ENCODE measurements at places on chromosomes 6 and 20. TPM values are rescaled to one million over a fixed set of nuclear protein-coding genes. Genes with fewer than 3 reads are reported as not detected.

The ELOVL5 gene
- 29.7 TPM for total RNA-seq

DNA sequence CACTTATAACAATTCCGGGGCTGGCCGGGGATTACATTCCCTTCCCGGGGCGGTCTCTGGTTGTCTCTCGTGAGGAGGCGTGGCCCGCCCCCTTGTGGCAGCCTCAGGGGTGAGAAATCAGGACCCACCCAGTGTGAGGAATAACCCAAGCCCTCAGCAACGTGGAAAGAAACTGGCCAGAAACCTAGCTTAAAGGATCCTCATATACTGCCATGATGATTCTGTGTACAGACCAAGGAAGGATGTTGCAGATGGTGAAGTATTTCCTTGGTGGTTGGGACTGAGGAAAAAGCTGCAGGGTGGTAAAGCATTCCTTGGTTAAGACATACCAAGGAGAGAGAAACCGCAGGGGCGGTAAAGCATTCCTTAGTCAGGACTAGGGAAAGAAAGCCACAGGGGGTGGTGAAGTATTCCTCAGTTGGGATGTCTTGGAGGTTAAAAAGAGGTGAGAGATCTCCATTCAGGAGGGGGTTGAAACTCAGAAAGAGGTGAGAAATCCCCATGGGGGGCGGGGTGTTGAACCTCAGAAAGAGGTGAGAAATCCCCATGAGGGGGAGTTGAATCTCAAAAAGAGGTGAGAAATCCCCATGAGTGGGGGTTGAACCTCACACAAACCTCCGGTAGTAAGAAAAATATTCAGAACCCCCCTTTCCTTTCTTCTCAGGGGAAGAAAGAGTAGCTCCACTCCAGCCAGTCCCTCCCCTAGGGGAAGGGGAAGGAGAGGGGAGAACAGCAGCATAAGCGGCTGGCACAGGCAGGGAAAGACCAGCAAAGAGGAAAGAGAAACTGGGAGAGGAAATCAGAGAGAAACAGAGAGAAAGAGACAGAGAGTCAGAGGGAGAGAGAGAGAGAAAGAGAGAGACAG, 238.1 kb downstream of the RNGTT start:
- peak; percentile 61 for DNase-seq

The ENPP4 gene
- total RNA-seq, result 7.3 TPM

The TRIM15 gene
- not detected for total RNA-seq

The ANKEF1 gene
- not detected for total RNA-seq

- peak; percentile 88 for DNase-seq
Observed at GRCh38 chr20:41005361-41005729, 23.3 kb upstream of the TOP1 start.

GRCh38 chr6:129849456-129849855, 11.7 kb downstream of the TMEM244 start:
- DNase-seq, result peak; percentile 18

The STMND1 gene
- not detected for total RNA-seq

- no peak for DNase-seq
Observed at GRCh38 chr20:4043796-4044195, 28.4 kb upstream of the RNF24 start.

The EYA4 gene
- 18.5 TPM for total RNA-seq

- no peak for DNase-seq
Observed at GRCh38 chr6:68695838-68696237, 60.8 kb downstream of the ADGRB3 start.

GRCh38 chr6:73823046-73823735, 127.2 kb downstream of the CD109 start:
- no peak for DNase-seq

The GPR6 gene
- not detected for total RNA-seq

- no peak for DNase-seq
Observed at GRCh38 chr20:10577648-10578047, 96.2 kb downstream of the JAG1 start.

- no peak for DNase-seq
Observed at GRCh38 chr6:44576132-44576631, 188.7 kb downstream of the CDC5L start.

DNA sequence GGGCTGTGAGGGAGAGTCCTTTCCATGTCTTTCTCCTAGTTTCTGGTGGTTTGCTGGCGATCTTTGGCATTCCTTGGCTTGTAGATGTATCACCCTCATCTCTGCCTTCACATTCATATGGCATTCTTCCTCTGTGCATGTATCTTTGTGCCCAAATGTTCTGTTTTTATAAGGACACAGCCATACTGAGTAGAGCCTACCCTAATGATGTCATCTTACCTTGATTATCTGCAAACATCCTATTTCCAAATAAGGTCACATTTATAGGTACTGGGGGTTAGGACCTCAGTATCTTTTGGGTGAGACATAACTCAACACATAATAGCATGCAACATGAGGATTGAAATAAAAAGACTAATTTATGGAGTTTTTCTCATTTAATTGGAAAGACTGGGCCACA, 5.5 kb downstream of the SH3BGRL2 start:
- no peak for DNase-seq

The TNNC2 gene
- 678 TPM for total RNA-seq

GRCh38 chr6:170131351-170131750, 159.5 kb downstream of the DLL1 start:
- DNase-seq, result no peak

DNA sequence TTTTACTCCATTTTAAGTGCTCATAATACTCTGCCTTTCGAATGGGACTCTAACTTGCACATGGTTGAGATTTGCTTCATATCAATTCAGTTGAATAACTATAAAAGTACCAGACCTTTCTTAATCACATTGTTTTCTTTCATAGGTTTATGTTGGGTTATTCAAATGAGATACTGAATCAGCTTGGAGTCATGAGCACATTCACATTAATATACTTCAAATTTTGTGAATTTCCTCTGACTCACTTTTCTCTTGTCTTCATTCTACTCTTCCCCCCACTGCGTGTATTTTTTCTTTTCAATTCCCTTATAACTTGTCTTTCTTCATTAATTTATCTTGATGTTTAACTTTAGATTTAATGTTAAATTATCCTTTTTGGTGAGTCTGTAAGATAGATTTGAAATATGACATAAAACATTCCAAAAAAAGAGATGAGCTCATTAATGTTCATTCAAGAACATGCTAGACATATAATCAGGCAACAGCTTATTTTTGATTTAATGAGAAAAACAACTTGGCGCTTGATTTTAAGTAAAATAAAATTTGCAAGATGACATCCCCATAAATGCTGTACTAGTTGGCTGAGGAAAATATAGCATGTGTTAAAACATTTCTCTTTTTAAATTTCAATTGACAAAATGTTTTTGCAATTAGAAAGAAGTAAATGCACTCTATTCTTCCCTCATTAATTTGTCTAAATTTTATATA, 736.0 kb downstream of the CD109 start:
- no peak for DNase-seq

DNA sequence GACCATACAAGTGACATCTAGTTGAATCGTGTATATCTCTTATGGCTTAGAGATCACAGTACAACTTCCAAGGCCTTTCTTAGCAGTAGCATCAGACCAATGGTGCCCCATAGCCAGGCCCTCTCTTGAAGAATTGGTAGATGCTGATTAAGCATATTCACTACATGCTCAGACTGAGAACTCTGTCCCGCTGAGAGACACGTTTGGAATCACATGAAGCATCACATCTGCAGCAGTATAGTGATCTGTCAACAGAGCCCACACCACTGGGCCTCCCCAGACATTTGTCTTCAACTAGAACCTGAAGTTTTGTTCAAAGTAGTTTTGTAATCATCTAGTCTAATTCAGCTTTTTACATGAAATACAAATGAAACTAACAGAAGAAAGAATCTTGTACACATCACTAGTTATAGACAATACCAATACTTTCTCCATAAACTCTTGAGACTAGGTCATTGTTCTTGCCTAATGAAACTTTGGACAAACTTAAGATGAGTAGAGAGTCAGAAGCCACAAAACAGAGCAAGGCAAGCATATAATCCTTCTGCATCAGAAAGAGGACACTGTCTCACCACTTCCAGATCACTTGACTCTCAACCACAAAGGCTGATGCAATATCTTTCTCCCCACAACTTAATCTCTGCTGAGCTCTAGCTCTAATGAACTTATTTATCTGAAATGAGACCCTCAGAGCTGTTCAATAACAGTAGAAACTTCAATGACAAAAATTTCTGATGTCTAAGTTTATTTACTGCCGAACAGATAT, 182.7 kb downstream of the TBX18 start:
- DNase-seq, result peak; percentile 88

- DNase-seq, result no peak
Observed at GRCh38 chr20:19758133-19758500, at the start of gene RIN2. Gene RIN2 (plus strand): TSS chr20:19758258. CDS start chr20:19889602, 131,344 bp downstream.

GRCh38 chr6:144302701-144303372, 17.7 kb downstream of the UTRN start:
- DNase-seq, result no peak

- DNase-seq, result no peak
Observed at GRCh38 chr20:47338131-47338628, 18.3 kb downstream of the ZMYND8 start.

DNA sequence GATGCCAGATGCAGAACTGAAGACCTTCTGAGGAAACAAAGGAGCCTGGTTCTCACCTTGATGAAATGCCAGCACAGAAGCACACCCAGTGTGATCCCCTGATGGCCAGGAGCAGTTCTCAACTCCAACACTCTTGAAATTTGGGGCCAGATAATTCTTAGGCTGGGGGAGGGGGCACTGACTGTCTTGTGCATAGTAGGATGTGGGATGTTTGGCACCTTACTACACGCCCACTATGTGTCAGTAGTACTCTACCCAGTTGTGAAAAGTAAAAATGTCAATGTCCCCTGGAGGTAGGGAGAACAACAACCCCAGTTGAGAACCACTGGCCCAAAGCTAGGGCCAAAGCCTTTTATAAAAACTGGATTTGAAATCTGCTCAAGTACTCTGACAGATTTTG, 398.3 kb upstream of the ARID1B start:
- DNase-seq, result no peak

The TMEM74B gene
- total RNA-seq, result not detected

The HCK gene
- not detected for total RNA-seq

- no peak for DNase-seq
Observed at GRCh38 chr6:10580570-10580969, 59.4 kb downstream of the GCNT2 start.

The TBXT gene
- total RNA-seq, result not detected

The RSPO3 gene
- total RNA-seq, result 0.62 TPM

DNA sequence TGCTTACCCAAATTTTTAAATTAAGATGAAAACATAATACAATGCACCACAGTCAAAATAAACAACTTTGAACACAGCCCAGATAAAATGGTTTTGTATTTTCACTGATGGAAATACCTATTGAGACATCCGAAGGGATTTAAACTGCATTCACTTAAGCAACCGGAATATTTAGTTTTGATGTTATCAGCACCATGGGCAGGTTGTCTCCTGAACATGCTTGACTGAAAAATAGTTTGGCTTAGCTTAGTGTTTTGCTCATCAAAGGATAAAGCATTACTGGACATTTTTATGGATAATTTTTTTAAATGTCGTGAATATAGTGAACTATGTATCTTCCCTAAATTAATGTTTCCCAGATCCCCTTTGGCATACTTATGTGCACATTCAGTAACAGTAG, 177.5 kb downstream of the GJA1 start:
- no peak for DNase-seq

DNA sequence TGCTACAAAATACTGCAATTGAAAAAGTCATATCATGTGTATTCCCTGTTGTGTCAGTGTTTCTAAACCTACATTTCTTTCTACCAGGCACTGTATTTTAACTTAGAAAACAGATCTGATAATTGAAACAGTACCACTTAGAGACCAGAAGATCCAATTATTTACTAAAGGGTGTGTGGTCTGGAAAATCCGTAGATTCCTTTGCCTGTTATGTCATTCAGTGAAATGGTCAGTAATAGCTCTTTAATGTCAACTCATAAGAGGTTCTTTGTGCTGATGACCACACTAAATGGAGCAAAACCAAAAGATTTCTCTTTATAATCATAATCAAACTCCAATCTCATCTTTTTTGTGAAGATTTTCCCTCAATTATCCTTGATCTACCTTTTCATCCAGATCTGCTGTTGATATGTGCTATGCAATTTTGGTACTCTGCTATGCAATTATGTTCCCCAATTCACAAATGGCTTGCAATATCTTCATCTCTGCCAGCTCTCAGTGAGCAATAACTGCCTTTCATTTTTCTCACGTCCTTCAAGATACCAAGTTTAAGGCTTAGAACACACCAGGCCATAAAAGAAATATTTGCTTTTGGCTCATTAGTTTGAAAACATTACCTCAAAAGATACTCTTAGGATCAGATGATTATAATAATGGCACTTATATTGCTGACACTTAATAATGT, 165.5 kb downstream of the MOXD1 start:
- DNase-seq, result no peak

The MACROD2 gene
- 5.3 TPM for total RNA-seq

GRCh38 chr20:62476056-62476838, 452 bp upstream of the GATA5 start:
- no peak for DNase-seq

The DZANK1 gene
- 0.32 TPM for total RNA-seq

The TRIM40 gene
- total RNA-seq, result not detected

- DNase-seq, result no peak
Observed at GRCh38 chr6:72246926-72247325, 360.6 kb downstream of the RIMS1 start.

The KCNK16 gene
- total RNA-seq, result not detected

The KHDC1L gene
- total RNA-seq, result not detected

DNA sequence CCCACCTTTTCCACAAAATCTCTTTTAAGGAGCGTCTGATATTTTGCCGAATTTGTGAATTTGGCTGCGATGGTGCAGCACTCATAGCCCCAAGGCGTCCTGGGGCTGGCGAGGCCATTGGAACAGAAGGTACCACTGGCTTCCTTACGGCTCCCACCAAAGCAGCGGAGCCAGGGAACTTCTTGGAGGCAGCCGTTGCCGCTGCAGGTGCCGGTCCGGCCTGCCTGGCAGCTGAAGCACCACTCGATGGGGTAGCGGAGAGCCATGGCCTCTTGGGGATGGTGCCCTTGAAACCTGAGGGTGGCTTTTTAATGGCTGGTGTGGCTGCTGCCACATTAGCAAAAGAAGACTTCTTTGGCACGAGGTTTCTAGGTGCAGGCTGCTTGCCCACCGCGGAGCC, 29.8 kb downstream of the DIDO1 start:
- no peak for DNase-seq

DNA sequence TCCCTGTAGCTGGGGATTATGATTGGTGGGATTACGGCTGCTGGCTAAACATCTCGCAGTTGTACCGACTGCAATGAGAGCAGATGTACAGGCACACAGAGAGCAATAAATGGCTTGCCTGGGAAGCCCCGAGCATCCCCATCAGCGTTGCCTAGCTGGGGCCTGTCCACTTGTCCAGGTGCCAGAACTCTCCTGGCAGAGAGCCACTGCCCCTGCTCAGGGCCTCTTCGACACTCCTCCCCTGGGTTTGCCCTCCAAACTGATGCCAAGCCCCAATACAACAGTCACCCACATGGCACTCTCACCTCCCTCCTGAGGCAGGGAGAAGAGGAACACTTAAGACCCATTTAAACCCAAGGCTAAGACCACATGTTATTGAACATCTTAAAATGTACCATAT, 715.1 kb downstream of the PTPRT start:
- DNase-seq, result no peak

Measured in myocyte (in vitro differentiated cells).